A172 (cell line): ENCODE measurements at places on chromosomes 2 and 18. TPM values are rescaled to one million over a fixed set of nuclear protein-coding genes. Genes with fewer than 3 reads are reported as not detected.

The MAP3K2 gene
- 43.3 and 47.5 TPM in 2 replicates for total RNA-seq

The DAW1 gene
- 1.7 and 2.0 TPM in 2 replicates for total RNA-seq

The SLC4A1AP gene
- 44.5 and 51.0 TPM in 2 replicates for total RNA-seq

The HMSD gene
- 0.12 TPM in 1 of 2 replicates, not detected in the other for total RNA-seq

The EMX1 gene
- total RNA-seq: 0.34 and 0.50 TPM in 2 replicates

The DSG4 gene
- total RNA-seq: not detected in 2 replicates

The REG3A gene
- not detected in 2 replicates for total RNA-seq

GRCh38 chr2:127485051-127485693 lies 41.1 kb downstream of the IWS1 start:
- DNase-seq: no peak

- no peak for DNase-seq
Measured at GRCh38 chr2:17804358-17804757, 11.9 kb upstream of the MSGN1 start.

- no peak for DNase-seq
Measured at GRCh38 chr2:44237221-44237620, 38.1 kb upstream of the SLC3A1 start.

- no peak for DNase-seq
Measured at GRCh38 chr2:178674122-178674521, 133.1 kb downstream of the TTN start.

DNA sequence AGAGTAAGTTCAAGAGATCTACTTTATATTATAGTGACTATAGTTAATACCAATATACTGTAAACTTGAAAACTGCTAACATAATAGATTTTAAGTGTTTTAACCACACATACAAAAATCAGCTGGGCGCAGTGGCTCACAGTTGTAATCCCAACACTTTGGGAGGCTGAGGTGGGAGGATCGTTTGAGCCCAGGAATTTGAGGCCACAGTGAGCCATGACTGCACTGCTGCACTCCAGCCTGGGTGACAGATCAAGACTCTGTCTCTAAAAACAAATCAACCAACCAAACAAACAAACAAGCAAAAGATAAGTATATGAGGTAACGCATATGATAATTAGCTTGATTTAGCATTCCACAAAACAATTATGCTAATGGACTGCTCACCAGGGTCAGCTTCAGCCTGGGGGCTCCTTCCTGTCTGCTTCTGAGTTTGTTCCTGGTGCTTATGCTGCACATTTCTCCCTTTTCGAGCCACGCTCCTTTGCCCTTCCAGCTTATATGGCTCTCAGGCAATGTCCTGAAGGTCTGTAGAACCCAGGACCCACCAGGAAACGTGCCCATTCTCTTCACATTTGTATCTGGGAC lies 357.6 kb downstream of the EN1 start:
- no peak for DNase-seq

GRCh38 chr2:168181825-168182224 lies 65.6 kb downstream of the STK39 start:
- no peak for DNase-seq

GRCh38 chr2:71895320-71896161 lies 252.1 kb downstream of the CYP26B1 start:
- no peak for DNase-seq
